ENCODE measurements at places on chromosomes 16 and 17.

DNA sequence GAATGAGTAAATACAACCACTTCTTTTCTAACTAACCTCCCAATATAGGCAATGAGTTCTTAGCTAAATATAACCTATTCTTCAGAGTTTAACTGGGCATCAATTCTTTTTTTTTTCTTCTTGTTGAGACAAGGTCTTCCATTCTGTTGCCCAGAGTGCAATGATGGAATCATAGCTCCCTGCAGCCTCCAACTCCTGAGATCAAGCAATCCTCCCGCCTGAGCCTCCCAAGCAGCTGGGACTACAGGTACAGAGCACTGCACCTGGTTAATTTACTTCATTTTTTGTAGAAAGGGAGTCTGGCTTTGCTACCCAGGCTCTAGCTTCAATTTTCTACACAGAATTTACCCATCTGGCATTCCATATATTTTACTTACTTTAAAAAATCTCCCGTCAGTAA lies 1.1 kb downstream of the METTL16 start:
- DNase-seq = no peak

DNA sequence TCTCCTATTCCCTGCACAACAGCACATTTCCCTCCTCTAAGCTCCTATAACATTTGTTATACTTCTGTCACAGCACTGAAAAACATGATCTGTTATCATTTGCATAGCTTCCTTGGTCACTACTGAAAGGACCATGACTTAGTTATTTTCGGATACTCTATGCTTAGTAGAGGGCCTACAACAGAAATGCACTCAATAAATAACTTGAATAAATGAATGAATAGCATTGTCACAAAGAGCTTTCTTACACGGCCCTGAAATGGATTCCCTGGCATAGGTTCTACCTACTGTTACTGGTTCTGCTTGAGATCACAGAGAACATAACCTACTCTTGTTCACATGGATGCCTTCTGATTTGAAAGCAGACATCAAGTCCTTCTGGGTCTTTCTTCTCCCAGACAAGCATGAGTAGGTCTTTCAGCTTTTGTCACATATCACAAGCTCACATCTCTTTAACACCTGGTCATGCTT lies 41.6 kb downstream of the MYO1D start:
- no peak for DNase-seq

DNA sequence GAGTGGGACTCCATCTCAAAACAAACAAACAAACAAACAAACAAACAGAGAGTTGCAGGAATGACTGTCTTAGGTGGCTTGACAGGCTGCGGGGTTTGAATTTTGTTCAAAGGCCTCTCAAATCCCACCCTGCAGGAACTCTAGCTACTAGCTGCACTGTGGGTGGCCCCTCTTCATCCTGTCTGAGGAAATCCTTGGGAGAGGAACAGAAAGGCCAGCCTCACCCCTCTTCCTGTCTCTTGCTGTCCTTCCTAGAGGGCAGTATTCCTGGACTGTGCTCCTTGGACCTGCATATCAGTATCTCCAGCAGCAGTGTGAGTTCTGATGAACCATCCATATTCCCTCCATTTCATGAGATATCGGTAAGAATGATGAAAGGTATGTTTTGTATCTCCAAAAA lies 2.0 kb upstream of the CCDC92B start:
- DNase-seq = no peak

DNA sequence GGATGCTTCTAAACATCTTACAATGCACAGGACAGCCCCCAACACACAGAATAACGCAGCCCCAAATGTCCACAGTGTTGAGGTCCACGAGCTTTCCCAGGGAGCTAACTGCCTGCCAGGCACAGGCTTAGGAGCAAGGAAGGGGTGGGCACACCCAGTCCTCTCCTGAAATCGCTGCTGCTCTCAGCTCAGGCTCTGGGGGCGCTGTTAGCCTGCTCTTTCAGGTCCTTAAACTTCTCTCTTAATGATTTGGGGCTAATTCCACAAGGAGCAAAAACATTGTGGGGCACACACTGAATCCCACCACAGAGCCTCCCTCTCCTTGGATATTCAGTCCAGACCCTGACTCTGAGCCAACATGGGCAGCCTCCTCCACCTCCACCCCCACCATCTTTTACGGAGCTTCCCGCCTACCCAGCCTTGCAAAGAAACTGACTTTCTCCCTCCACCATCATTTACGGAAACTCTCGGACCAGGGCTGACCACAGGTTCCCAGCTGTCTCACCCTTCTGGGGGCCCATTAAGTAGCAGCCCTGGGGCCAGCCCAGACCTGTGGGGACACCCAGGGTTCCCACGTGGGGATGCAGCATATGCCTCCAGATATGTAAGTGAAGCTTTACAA lies 1.1 kb downstream of the CD300H start:
- DNase-seq = no peak

DNA sequence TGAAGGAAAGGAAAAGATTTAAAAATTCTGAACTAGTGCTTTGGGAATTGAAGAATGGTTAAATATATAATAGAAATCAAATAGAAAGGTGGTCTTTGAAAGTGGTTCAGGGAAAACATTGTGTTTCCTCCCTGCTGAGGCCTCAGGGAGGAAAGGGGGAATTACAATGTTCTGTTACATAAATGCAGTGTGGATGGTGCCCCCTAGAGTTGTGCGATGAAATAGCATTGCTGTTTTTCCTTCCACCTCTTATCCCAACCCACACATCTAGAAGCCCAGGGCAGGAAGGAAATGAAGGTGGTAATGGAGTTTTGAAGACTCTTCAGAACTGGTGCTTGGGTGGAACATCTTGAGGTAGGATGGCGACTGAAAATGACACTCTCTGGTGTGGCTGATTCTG lies 6.4 kb upstream of the TOX3 start:
- no peak for DNase-seq

DNA sequence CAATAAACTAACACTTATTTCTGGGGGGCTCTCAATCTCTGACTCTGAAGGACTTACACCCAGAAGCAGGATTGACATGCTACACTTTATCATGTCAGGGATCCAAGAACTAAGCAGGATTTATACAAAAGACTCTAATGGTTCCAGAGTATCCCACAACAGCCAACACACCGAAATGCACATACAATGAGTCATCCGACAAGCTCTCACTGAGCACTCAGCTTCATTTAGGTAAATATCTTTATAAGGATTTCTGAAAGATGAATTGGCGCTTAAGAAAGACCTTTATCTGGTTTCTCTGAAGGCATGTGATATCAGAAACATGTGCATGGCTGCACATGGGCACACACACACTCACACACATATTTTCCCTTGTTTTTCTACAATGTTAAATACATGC lies 77.2 kb downstream of the TOX3 start:
- no peak for DNase-seq

GRCh38 chr16:84239909-84240308 lies at the start of gene KCNG4:
Gene KCNG4 (minus strand): TSS chr16:84240012. CDS start chr16:84237485, 2,527 bp downstream.
- no peak for DNase-seq

DNA sequence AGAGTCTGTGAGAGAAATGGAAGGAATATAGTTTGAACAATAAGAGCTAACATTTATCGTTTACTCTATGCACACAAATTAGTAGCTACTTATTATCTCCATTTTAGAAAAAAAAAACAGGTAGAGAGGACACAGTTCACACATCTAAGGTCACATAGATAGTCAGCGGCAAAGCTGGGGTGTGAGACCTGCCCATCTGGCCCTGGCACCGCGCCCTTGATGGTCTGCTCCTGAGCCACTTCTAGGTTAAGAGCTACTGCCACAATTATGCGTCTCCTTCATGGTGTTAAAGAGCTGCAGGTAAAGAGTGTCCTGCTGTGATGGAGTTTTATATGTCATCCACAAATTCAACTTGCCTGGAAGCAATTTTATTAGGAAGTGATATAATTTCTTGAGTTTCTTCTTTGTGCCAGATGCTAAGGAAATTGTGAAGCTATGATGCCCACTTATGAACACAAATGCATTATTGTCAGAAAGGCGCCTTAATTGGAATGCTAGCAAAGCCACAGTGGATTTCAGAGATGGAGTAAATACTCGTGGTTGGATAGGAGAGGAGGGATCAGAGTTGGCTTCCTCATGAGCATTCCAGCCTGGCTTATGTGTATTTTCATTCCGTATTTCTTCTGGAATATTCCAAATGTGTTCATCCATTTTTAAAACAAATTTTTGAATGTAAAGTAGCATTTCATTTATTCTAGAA lies 21.3 kb upstream of the MFSD6L start:
- DNase-seq = no peak

- no peak for DNase-seq
These were observed 18.2 kb upstream of the ABCA10 start for GRCh38 chr17:69246726-69247375.

GRCh38 chr17:46868689-46869187 lies 17.4 kb downstream of the WNT9B start:
- DNase-seq = no peak

GRCh38 chr16:74862743-74863244 lies 88.2 kb upstream of the FA2H start:
- no peak for DNase-seq

- no peak for DNase-seq
These were observed 81.2 kb downstream of the C16orf95 start for GRCh38 chr16:87235810-87236515.

DNA sequence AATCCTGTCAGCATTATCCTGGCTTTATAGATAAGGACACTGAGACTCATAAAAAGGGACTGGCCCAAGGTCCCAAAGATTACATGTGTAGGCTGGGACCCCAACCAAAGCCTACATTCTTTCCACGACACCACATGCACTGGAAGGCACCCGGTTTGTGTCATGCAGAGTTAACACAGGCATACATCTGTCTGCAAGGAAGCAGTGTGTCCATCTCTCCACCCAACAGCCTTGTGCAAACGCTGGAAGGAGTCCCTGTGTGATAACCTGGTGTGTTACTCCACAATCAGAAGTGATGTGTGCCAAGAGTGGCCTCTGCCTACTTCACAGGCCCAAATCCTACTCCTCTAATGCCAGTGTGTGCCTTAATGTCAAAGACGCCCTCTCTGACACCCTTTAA lies 139.8 kb downstream of the PARN start:
- DNase-seq = no peak

DNA sequence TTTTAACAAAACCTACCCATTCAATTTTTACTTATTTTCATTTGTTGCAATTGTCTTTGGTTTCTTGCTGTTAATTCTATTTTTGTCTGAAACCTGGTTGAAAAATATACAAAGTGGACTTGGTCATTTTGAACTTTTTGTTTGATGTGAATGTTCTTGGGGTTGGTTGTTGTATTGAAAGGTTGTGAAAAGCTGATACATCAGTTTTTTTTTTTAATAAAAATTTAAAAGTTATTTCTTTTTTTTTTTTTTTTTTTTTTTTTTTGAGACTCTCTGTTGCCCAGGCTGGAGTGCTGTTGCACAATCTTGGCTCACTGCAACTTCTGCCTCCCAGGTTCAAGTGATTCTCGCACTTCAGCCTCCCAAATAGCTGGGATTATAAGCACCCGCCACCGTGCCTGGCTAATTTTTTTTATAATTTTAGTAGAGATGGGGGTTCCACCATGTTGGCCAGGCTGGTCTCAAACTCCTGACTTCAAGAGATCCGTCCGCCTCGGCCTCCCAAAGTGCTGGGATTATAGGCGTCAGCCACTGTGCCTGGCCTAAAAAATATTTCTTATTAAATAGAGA lies 28.9 kb downstream of the WIPF2 start:
- DNase-seq = no peak

- no peak for DNase-seq
These were observed 18.2 kb downstream of the RAB40C start for GRCh38 chr16:608019-608418.

GRCh38 chr16:55120408-55120807 lies 189.7 kb downstream of the IRX5 start:
- no peak for DNase-seq

- no peak for DNase-seq
These were observed 189.3 kb upstream of the TNRC6C start for GRCh38 chr17:77769215-77769614.

GRCh38 chr16:49662569-49662968 lies 193.3 kb downstream of the ZNF423 start:
- DNase-seq = no peak

- DNase-seq = peak; percentile 27
These were observed 1.6 kb downstream of the PYCARD start for GRCh38 chr16:31200821-31201568.

- no peak for DNase-seq
These were observed 91.4 kb upstream of the CACNG5 start for GRCh38 chr17:66743511-66743910.

DNA sequence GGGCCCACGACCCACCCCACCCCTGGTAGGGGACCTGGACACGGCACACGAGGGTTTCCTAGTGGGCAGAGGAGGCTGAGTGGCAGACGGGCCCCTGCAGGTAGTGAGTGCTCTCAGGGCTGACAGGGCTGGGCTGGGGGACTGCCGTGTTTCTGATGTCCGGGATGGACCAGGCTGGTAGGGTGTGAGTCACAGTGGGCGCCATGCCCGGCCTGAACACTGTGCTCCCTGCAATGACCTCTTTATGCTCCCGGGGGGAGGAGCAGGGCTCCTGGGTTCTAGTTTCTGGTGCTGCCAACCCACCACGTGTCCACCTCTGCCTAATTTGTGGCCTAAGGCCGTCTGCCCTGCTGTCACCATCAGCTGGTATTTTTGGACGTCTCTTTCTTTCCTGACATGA lies 26.3 kb downstream of the ARHGAP23 start:
- DNase-seq = no peak

DNA sequence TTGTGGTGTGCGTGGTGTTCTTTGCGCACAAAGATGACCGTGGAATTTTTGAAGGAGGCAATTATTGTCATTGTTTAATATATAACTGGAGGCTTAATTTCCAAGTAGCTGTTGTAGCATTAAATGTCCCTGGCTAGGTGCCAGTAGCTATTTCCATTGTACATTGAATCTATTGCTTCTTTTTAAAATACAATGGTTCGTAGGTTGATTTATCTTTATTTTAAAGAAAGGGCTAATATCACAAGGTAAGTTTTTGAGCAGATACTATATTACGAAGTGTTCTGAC lies 127.1 kb downstream of the RPTOR start:
- no peak for DNase-seq

DNA sequence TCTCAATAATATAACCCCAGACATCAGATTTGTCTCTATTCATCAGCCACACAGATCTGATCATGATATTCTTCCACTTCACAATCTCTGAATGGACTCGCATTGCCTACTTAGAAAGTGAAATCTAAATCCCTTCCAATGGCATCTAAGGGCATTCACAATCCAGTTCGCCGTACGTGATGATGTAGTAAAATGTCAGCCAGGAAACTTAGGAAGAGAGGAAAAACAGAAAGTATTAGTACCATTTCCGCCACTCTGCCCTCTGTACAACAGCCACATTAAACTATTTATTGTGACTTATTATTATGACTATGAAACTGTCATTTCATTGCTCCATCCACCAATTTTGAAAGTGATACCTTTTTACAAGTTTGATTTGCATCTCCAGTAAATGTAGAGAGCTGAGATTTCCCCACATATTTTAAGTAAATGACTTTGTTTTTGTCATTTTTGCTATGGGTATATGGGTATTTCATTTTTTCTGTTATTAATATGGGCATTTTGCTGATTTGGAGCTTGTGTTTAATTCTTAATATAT lies 69.4 kb upstream of the SMIM36 start:
- DNase-seq = no peak

DNA sequence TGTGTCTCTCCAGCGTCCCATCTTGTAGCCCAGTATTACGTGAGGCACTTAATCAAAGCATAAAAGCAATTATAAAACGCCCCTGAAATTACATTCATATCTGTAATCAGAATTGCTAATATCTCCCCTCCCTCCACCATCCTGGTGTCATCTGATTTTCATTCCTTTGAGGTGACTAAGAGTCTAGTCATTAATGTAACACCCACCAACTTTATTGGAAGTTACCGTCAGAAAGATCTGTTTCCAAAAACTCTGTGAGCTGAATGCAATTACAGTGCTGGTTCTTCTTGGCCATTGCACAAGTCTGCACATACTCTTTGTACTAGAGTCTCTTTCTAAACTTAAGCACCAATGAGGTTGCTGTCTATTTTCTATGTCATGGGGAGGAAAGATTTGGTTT lies 12.5 kb upstream of the MAF start:
- no peak for DNase-seq
